Esophagus squamous epithelium (tissue), 5 donors: ENCODE measurements at places on chromosomes 2 and 18.

DNA sequence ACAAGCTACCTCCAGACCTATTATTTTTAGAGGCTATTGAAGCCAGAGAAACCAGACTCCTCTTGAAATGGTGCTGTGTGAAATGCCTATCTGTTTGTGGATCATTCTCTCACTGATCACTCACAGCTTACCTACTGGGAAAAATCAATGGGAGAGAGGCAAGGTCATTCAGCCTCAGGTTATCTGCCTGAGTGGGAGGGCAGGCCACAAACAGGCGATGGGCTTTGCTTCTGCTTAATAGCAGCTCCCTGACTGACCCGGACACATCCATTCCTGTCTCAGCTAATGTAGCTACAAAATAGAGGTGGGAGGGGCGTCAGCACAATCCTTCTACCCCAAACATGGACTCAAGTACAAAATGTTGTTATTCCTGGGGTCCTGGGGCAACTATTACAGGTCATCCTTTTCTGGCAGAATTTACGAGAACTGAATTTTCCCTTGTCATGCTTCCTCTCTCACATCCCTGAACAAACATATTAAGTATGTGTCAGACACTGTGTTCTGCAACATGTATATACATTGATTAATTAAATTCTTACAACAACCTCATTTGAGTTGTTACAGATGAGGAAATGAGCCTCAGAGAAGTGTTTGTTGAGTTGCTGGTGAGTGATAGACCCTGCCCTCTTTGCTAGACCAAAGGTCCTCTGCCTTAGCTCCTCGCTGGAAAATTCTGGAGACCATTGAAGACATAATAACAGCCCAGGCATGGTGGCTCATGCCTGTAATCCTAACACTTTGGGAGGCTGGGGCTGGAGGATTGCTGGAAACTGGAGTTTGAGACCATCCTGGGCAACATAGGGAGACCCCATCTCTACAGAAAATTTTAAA is 60.5 kb downstream of the CDK15 start:
- no peaks in the 10 kb centered on the region for H3K4me1 ChIP-seq
- no peaks in the 10 kb centered on the region for H3K36me3 ChIP-seq
- H3K27ac ChIP-seq, result no peak overlapping the region
- H3K4me3 ChIP-seq, result no peak overlapping the region

DNA sequence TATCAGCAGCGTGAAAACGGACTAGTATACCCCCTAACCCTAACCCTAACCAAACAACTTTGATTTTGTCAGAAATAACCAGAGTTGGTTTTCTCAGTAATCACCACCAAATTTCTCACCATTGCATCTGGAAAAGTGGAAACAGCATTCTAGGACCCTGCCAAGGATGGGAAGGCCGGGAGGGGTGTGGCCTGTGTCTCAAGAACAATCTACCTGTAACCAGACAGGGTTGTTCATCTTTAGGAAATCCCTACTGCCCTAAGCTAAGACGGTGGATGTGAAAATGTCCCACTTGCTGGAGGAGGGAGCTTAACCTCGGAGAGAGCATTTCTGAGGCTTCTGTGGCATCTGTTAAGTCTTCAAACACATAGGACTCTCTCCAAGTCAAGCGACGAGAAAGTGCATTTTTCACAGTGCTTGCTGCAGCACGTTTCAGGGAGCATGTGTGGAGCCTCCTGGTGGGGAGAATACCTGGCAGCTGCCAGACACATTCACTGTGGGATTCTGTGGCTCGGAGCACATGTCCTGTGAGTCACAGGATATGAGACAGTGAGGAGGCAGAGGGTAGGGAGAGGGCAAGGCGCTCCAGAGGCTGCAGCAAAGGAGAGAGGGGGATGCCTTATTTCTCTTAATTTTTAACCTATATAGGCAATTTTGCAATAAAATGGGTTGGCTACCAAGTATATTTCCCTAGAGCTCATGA is 207.5 kb downstream of the SPP2 start:
- H3K4me3 ChIP-seq, result no peak overlapping the region
- no peak for DNase-seq
- H3K27ac ChIP-seq, result peak overlapping the region; percentile 11
- no peaks in the 10 kb centered on the region for H3K27me3 ChIP-seq
- no peaks in the 10 kb centered on the region for H3K36me3 ChIP-seq

DNA sequence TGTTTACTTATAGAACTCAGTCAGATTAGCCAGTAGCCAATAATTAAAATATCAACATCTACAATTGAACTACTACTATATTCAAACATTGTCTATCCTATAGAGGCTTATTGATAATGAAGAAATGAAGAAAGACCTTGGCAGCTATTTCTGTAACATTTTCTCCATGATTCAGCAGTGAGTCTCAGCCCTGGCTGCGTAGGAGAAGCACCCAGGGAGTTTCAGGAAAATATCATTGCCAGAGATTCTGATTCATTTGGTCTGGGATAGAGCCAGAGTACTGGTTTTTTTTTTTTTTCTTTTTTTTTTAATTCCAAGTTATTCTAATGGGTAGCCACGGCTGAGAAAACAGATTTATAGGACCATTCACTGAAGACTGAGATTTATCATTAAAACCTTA is 404.8 kb downstream of the TXNL1 start:
- H3K27ac ChIP-seq, result peak overlapping the region; percentile 26
- no peak for DNase-seq
- no peak overlapping the region for H3K4me3 ChIP-seq
- H3K4me1 ChIP-seq, result peaks cover 15% of the 10 kb centered on the region
- no peaks in the 10 kb centered on the region for H3K27me3 ChIP-seq
- H3K36me3 ChIP-seq, result no peaks in the 10 kb centered on the region

DNA sequence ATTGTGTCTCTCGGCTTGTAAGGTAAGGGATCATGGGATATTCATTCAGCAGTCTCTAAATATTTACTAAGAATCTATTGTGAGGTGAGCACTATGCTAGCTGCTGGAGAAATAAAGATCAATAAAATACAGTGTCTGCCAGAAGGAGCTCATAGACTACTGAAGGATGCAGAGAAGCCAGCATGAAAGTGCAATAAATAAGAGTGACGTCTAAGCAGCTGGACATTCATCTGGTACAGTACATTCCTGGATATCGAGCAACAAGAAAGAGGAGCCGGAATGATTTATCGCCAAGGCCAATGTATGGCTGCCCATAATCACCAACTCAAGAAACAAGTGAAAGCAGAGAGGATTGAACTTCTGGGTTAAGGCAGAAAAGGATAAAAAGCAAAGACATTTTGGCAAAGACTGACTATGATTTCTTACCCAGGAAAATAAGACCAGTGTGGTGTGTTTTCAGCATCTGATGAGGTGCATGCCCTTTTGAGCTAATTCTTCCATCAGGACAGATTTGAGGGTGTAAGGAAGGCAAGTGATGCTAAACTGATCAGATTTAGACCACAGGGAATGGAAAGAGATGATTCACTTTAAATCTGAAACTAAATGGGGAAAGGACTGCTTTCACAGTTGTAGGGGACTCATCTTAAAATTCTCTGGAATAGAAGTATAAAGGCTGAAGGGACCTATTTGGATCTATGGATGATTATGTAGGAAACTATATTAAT is 18.7 kb upstream of the LMAN1 start:
- H3K27me3 ChIP-seq, result no peaks in the 10 kb centered on the region
- DNase-seq, result no peak
- peaks cover 9% of the 10 kb centered on the region for H3K4me1 ChIP-seq
- H3K36me3 ChIP-seq, result no peaks in the 10 kb centered on the region
- H3K27ac ChIP-seq, result no peak overlapping the region

- H3K4me1 ChIP-seq, result no peaks in the 10 kb centered on the region
- no peaks in the 10 kb centered on the region for H3K27me3 ChIP-seq
- no peak overlapping the region for H3K27ac ChIP-seq
Measured at GRCh38 chr2:157480182-157480961, 36.5 kb upstream of the CYTIP start.

DNA sequence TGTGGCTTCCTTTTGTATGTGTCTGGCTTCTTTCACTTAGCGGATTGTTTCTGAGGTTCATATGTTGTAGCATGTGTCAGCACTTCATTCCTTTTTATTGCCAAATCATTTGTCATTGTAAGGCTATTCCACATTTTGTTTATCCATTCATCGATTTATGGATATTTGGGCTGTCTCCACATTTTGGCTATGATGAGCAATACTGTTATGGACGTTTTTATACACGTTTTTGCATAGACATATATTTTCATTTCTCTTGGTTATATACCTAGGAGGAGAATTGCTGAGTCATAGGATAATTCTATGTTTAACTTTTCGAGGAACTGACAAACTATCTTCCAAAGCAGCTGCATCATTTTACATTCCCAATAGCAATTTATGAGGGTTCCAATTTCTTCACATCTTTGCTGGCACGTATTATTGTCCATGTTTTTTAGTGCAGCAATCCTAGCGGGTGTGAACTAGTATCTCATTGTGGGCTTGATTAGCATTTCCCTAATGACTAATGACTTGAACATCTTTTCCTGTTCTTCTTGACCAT is 48.1 kb upstream of the TBC1D8 start:
- no peak for DNase-seq
- H3K27me3 ChIP-seq, result no peaks in the 10 kb centered on the region
- H3K36me3 ChIP-seq, result no peaks in the 10 kb centered on the region
- H3K4me3 ChIP-seq, result no peak overlapping the region
- peaks cover 34% of the 10 kb centered on the region for H3K4me1 ChIP-seq
